ENCODE measurements at places on chromosomes 6 and 20.

- DNase-seq, result no peak
Measured at GRCh38 chr6:83708546-83708969, 343 bp downstream of the SNAP91 start.

DNA sequence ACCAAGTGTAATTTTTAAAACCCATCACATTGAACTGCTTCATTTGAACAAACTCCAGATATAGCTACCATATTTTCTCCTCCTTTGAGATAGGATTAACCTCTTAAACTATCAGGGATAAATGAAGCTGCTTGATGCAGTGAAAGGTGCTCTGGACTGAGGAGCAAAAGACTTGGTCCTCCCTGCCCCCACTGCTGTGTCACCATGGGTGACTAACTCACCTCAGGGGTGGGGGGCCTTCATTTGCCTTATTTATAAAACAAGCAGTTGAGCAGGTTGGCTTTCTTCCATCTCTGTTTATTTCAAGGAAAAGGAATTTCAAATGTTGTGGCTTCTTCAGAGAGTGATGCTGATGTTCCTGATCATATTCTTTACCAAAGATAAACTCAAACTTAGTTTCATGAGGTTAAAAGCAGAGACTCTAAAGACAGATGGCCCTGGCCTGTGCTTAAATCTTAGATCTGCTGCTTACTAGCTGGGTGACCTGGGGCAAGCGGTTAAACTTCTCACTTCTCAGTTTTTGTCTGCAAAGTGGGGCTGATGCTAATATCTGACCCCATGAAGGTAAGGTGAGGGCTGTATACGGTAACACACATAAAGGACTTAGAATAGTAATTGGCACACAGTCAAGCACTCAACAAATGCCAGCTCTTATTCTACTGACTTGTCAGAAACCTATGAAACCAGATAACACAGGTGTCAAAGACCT lies 50.5 kb downstream of the FHL5 start:
- no peak for DNase-seq

- DNase-seq, result no peak
Measured at GRCh38 chr20:24236201-24236600, 233.2 kb upstream of the SYNDIG1 start.

- DNase-seq, result no peak
Measured at GRCh38 chr6:21732731-21733130, 139.2 kb downstream of the SOX4 start.

DNA sequence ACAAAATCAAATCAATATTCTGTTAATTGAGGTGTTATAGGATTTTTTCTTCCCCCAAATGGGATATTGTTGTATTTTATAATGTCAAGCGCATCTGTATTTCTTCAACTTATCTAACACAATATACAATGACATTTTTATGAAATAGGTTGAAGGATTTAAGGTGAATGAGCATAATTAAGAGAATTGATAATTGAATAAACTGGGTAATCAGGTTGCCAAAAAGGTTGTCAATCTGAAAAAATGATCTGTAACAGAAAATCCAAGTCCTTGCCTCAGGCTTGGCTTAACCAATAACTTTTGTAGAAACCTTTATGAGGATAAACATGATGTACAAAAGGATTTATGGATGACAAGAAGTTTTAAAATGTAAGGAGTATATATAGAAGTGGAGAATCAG lies 1101.7 kb upstream of the EYS start:
- no peak for DNase-seq

GRCh38 chr6:47832386-47833100 lies 50.7 kb downstream of the OPN5 start:
- DNase-seq, result no peak

GRCh38 chr6:139334806-139335446 lies 39.5 kb downstream of the CITED2 start:
- no peak for DNase-seq

DNA sequence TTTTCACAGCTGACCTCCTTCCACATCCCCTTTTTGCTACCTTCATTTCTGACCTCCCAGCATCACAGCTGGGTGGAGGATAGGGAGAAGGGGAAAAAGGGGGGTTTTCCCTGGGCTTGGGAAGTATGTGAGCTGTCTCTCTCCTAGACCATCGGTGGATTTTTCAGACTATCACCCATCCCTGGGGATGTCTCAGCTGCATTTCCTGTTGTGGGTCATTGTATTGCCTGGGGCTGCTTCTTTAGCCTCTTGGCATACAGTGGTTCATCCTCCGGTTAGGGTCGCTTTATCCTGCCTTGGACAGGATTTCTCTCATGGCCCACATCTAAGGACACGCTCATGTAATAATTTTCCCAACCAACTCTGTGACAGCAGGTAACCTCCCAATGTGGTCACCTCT lies 142.5 kb upstream of the ARG1 start:
- no peak for DNase-seq

DNA sequence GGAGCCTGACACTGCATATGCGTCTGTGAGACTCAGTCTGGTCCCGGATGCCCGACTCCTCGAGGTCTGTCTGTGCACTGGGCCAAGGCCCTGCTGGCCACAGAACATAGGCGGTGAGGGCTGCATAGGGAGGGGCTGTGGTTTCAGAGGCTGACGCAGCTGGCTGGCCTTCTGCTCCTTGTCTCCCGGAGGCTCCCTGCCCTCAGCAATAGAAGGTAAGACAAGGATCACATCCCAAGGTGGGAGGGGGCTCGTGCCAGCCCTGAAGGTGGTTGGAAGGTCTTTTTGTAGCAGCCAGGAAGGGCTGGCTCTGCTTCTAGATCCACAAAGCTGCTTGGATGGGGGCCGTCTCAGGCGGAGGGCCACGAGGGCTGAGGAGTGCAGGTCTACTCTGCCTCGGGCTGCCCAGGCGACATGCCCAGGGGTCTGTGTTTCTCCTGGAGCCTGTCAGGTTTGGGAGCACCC lies 239.8 kb upstream of the SULF2 start:
- DNase-seq, result no peak

- no peak for DNase-seq
Measured at GRCh38 chr20:47561603-47562583, 60.2 kb downstream of the NCOA3 start.

- no peak for DNase-seq
Measured at GRCh38 chr20:22679197-22679596, 94.8 kb upstream of the FOXA2 start.

- DNase-seq, result no peak
Measured at GRCh38 chr20:17595856-17596255, 26.0 kb downstream of the DSTN start.

DNA sequence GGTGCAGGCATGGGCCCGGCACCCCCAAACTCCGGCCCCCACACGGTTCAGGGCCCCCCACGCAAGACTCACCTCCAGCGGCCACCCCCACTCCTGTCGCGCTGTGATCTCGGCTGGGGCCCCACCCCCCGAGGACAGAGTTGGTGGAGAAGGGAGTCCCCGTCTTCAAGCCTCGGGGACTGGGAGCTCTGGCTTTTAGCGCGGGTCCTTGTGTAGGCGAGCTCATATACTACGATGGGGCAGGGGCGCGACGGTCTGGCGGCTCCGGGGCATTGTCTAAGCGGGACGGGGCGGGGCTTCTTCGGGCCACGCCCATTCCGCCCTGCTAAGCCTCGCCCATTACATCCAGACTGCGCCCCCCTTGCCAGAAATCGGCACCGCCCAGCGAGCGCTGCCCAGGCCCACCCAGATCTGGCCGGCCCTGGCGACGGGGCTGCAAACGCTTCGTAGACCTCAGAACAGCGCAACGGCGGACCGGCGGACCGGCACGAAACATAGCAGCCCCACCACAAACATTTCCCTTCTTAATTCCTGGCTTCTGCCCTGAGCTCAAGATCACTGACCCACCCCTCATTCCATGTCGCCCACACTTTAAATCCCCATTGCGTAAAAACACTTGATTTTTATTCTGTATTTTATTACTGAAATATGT lies 1.0 kb upstream of the DDAH2 start:
- DNase-seq, result no peak

GRCh38 chr6:142952614-142953013 lies 7.6 kb upstream of the HIVEP2 start:
- DNase-seq, result peak; percentile 42

GRCh38 chr6:159642481-159642880 lies 50.6 kb downstream of the SOD2 start:
- no peak for DNase-seq

DNA sequence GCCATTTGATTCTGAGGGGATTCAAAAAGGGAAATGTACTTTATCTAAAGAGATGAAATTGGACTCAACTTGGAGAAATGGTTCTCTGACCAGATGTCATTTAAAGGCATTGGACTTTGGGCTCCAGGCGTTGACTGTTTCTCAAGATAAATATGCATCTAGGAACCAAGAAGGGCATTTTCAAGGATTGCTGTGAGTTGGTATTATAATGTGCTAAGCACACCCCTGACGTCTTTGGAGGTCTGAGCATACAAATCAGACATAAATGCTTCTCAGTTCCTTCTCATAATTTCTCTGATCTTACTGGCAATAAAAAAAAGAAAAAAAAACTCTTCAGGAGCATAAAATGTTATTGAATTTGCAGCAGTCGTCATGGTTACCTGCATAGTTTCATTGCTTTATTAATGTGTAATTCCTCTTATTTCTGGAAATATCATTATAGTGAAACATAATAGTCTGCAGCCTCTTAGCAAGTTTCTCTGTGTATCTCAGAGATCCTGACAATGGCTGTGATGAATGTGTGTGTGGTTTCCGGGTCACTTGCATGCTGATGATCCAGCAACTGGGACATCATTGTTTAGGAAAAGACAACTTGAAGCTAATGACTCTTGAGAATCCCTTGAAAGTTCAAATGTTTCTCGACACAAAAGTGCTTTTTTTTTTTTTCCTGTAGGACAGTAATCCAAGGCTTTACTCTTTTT lies 136.0 kb downstream of the AIG1 start:
- DNase-seq, result no peak

- DNase-seq, result no peak
Measured at GRCh38 chr20:43194137-43194536, 4.4 kb upstream of the PTPRT start.

- peak; percentile 47 for DNase-seq
Measured at GRCh38 chr6:142944124-142945048, 590 bp downstream of the HIVEP2 start.

- DNase-seq, result no peak
Measured at GRCh38 chr6:38476141-38476540, 163.6 kb downstream of the BTBD9 start.

- DNase-seq, result no peak
Measured at GRCh38 chr6:32118782-32119628, 9.0 kb downstream of the ATF6B start.

- no peak for DNase-seq
Measured at GRCh38 chr6:4280707-4281106, 145.3 kb upstream of the ECI2 start.

DNA sequence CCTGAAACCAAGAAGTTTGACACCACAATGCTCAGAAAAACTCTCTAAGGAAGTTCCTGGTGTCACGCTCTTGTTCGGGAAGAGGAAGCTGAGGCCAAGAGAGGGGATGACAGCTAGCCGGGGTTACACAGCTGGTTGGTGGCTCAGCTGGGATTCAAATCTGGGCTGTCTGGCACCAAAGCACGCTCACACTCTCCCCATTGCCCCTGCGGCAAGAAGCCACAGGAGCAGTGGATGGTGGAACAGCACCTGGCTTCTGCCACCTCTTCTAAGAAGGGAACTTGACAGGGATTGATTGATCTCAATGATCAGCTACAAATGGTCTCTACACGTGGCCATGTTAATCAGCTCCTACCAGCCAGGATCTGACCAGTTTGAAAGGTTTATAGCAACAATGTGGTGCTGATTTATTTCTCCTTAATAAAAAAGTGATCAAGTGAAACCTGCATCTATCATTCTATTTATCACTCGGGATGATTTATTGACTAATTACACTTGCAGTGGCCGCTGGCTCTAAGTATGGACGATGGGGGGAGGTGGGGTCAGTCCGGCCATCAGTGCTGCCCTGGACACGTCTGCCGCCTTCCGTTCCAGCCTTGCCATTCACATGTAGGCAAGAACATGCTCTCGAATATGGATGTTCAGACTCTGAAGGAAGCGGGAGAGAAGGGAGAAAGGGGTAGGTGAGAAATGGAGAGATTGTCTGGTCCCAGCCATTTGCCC lies 71.9 kb upstream of the TOP1 start:
- DNase-seq, result no peak

- DNase-seq, result no peak
Measured at GRCh38 chr20:62319346-62319909, 16.6 kb downstream of the ADRM1 start.

DNA sequence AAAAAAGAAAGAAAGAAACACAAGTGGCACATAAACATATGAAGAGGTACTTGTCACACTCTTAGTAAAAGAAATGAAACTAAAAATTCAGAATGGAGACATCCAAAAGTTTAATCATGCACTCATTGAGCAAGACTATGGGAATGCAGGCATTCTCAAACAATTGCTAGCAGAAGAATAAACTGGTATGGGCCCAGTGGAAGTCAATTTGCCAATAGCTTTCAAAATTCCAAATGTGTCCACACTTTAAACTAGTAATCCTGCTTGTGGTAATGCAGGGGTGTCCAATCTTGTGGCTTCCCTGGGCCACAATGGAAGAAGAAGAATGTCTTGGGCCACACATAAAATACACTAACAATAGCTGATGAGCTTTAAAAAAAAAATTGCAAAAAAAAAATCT lies 97.4 kb downstream of the EPB41L2 start:
- no peak for DNase-seq

GRCh38 chr6:12383448-12383847 lies 93.3 kb downstream of the EDN1 start:
- DNase-seq, result no peak

DNA sequence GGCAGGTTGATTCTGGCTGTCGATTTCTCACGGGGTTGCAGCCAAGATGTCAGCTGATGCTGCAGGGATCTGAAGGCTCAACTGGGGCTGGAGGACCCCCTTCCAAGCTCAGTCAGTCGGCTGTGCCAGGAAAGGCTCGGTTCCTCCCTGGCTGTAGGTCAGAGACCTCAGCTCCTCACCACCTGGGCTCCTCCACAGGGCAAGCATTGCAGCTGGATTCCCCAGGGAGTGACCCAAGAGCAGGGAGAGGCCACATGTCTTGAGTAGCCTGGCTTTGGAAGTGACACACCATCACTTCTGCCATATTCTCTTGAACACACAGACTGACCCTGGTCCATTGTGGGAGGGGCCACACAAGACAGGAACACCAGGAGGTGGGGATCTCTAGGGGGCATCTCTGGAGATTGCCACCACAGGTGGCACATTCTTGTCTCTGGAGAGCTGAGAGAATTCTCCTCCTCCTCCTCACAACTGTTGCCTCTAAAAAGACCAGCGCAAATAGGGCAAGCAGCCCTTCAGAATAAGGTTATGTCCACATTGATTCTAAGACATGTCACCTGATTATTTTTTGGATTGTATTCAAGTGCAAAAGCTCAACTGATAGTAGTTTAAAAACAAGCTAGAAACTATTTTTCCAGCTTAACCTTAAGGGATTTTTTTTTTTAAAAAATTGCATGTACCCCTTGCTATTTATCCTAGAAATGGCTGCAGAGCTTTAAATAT lies 270.5 kb downstream of the NRN1 start:
- DNase-seq, result no peak

DNA sequence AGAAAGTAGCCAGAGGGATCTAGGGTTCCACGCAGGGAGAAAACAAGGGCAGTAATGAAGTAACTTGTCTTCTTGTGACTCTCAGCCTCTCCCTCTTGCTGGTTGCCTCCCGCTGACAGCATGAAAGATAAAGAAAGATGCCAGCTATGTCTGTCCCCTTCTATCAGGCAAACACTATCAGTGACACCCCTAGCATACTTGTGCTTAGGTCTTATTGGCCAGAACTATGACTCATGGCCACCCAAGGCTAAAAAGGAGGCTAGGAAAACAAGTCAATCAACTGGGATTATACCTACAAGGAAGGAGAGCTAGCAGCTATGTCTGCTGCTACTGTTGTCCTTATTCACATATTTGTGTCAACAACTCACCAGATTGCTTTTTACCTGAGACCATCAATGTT lies 206.8 kb upstream of the SOX4 start:
- no peak for DNase-seq
